Liver (tissue), 10 donors: ENCODE measurements at places on chromosomes 11 and 22. TPM values are rescaled to one million over a fixed set of nuclear protein-coding genes. Genes with fewer than 3 reads are reported as not detected.

DNA sequence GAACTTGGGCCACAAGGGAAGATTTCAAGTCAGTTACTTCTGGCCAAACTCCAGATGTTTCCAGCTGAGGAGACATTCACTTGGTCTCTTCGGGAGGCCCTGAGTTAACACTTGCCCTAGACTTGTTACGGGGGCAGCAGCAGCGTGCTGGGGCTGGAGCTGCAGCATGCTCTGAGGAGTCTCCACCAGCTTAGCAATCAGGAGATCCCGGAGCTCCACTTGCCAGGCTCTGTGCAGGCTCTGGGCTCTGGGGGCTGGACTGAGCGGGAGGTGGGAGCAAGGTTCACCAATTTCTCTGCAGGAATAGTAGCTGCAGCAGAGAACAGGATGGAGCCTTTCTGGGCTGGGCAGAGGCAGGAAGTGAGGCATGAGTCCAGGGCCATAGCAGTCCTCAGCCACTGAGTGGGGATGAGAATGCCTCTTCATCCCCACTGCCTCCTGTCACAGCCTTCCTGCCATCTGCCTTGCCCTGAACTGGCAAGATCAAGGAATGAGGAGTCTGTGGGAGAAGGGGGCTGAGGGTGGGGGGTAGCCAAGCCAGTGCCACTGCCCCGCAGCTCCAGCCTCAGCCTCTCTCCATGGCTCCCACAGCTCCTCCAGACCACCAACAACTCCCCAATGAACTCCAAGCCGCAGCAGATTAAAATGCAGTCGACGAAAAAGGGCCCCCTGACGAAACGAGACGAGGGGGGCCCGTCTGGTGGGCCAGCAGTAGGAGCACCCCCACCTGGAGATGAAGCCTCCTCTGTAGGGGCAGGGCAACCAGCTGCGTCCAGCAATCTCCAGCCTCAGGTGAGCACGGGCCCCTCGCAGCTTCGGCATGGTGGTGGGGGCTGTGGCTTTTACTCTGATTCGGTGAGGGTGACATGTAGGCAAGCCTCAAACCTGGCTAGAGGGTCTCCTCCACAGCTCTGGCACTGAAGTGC lies 23.4 kb downstream of the GTPBP1 start:
- DNase-seq, result no peak

- no peak for DNase-seq
These were observed 34.1 kb downstream of the LIF start for GRCh38 chr22:30212363-30212995.

DNA sequence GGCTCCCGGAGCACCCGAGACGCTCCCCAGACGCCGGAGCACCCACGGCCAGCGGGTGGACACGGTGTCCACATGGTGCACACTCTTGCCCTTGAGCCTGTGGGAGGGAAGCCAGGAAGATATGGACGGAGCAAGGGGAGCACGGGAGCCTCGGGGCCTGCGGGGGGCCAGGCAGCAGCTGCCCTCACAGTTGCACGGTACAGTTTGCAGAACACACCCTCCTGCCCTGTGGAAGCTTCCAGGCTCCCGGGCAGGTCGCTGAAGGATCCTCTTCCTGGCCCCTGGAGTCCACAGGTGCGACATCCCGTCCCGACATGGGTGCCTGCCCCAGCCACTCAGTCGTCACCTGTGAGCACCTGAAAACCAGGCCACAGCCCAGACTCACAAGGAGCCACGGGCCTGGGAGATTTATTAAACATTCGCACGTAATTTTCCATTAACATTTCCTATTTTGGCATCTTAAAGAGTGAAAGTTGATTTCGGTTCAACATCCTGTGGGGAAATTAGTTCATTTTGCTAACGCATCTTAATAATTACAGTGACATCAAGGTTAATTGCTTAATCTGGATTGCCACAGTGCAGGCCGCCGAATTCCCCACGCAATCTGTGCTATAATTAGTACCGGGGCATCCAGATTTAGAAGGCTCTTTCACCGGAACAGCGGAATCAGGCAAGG lies 253.3 kb downstream of the BRD1 start:
- no peak for DNase-seq

GRCh38 chr22:36461665-36462649 lies 19.5 kb downstream of the TXN2 start:
- no peak for DNase-seq

- no peak for DNase-seq
These were observed 96.9 kb downstream of the TRMU start for GRCh38 chr22:46432164-46433068.

GRCh38 chr11:12731841-12732336 lies 57.7 kb downstream of the TEAD1 start:
- DNase-seq, result no peak

The BARX2 gene
- not detected for polyA plus RNA-seq

The CHID1 gene
- polyA plus RNA-seq, result 68.8 TPM
